ENCODE measurements at places on chromosomes 3 and 15.

GRCh38 chr3:183911087-183911486 is 26.4 kb upstream of the PARL start:
- DNase-seq, result no peak

- DNase-seq, result peak; percentile 50
These were observed 239.9 kb upstream of the ATP10A start for GRCh38 chr15:26103002-26103404.

- peak; percentile 71 for DNase-seq
These were observed 25.7 kb downstream of the FAM3D start for GRCh38 chr3:58640700-58641372.

DNA sequence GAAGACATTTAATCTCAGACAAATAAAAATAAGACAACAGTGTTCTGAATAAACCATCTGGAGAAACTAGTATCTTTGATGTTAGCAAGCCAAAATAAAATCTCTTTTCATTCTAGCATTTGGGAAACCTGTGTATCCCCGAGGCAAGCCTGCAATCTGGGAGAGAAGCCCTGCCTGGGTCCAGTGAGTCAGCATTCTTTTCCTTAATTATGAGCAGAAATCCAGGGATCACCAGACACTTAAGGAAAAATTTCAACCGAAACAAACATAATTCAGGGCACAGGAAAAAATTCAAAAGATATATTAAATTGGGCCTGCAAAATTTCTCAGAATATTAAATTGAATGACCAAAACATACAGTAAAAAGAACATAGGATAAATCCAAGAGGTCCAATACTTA is 4.2 kb downstream of the NCBP2 start:
- no peak for DNase-seq

DNA sequence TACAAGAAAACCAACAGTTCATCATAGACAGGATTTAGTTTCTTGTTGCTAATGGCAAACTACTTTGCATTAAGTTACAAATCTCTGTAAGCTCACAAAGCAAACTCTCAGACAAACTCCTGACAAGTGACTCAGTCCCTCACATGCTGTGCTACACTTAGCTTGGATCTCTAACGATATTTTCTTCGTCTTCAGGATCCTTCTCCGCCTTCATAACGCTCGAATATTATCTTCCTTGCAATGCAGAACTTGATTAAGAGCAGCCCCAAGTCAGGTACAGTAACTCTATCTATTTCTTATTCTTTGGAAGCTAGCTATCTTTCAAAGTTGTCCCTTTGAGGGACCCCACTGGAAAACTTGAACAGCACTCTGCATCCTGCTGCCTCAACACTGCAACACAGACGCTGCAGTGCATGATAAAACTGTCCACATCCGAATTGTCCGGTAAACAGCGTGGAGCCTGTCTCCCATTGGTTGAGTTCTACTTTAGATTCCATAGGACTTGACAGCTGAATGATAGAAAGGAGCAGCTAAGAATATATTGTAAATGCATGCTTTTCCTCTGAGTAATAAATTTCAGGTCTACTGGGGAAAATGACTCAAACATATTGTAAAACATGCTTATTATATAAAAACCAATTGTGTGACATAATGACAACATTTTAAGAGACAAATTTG is 61.3 kb downstream of the UACA start:
- peak; percentile 72 for DNase-seq

DNA sequence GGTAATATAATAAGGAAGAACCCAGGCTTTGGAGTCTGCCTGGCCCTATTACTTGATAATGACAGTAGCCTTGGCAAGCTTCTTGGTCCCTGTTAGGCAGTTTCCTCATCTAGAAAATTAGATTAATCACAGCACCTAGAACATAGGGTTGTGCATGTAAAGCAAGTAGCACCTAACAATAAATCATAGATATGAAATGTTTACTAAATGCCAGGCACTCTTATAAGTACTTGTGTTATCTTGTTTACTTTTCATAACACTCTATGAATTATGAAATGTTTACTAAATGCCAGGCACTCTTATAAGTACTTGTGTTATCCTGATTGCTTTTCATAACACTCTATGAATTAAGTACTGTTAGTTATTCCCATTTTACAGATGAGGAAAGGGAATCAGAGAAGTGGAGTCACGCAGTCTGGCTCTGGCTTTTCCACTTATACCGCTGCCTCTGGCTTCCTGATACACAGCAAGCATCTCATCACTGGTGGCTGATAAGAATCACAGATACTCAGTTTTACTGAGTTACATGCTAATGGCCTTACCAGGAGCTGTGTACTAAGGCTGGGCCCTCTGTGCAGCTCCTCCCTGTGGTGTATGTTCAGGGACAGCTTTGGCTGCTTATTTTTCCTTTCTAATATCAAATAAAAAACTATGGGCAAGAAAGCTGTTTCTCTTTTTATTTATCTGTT is 123.4 kb downstream of the FEZF2 start:
- no peak for DNase-seq

DNA sequence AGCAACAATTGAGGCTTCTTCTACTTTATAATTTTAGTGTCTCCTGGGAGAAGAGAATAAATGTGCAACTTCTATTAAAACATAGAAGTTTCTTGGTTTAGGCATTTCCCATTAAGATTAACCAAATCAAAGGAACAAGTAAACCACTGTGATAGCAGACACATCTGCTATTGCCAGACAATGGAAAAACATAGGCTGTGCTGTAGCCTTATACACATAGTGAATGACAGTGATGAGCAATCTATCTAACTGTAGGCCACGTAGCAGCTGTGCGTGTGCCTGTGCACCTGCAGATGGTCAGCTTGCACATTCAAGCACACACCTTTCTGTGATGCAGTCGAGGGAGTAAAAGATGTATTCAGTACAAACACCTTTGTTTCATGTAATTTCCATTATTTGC is 32.7 kb downstream of the GNB4 start:
- no peak for DNase-seq

- DNase-seq, result no peak
These were observed 790.4 kb downstream of the GRM7 start for GRCh38 chr3:7651274-7651673.

GRCh38 chr3:45948311-45948781 is 5.1 kb downstream of the CXCR6 start:
- peak; percentile 75 for DNase-seq

- DNase-seq, result no peak
These were observed 116.7 kb downstream of the SERPINI1 start for GRCh38 chr3:167852216-167852615.

GRCh38 chr15:87874896-87875711 is 381.4 kb downstream of the NTRK3 start:
- peak; percentile 80 for DNase-seq

- no peak for DNase-seq
These were observed 140.8 kb upstream of the PRR23C start for GRCh38 chr3:139185527-139185926.

- peak; percentile 17 for DNase-seq
These were observed 3.4 kb upstream of the SLC25A38 start for GRCh38 chr3:39379778-39380155.

DNA sequence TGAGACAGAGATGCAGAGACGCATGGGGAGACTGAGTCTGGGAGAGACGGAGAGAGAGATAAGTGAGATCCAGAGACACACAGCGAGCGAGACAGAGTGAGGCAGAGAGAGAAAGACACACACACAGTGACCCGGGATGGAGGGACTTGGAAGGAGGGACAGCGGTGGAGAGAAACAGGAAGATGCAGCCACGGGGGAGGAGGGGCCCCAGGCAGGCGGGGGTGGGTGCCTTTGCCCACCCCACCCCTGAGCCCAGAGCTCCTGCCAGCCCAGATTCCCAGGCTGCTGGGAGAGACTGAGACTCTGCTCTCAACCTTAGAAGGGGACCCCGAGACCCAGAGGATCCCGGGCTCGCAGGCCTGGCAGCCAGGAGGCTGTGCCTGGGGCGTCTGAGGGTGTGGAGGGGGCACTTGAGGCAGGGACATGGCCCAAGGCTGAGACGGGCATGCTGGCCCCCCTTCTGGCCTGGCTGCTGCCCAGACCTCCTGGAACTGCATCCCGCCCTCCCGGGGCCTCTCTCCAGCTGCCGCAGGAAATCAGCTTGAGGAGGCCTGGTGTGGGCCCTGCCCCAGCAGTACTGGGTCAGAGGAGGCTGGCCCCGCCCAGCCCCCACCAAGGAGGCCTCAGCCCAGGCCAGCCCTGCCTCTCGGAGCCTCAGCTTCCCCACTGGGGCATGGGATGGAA is 18.1 kb downstream of the H1-8 start:
- peak; percentile 76 for DNase-seq

GRCh38 chr15:87633525-87633924 is 623.0 kb downstream of the NTRK3 start:
- no peak for DNase-seq

DNA sequence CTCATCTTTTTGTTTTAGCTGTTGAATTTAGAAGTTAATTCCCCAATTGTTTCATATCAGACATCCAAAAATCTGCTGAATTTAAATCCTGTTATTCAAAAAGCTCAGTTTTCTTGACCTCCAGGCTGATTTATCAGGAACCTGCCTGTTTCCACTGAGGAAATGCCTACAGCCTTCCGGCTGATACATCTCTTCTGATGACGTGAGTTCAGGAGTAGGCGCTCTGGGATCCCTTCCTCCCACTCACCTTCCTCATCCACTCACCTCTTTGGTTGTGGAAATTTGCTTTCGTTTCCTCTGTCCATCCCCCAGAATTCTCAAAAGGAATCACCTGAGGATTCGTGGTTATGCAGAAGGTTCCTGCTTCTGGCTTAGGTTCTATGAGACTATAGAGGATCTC is 55.4 kb upstream of the ALDH1A3 start:
- DNase-seq, result no peak
